ENCODE measurements at places on chromosomes 1 and 21.

- DNase-seq = no peak
These were observed 29.5 kb downstream of the DOP1B start for GRCh38 chr21:36186081-36186480.

- DNase-seq = no peak
These were observed 12.5 kb downstream of the ITGB2 start for GRCh38 chr21:44907966-44908895.

DNA sequence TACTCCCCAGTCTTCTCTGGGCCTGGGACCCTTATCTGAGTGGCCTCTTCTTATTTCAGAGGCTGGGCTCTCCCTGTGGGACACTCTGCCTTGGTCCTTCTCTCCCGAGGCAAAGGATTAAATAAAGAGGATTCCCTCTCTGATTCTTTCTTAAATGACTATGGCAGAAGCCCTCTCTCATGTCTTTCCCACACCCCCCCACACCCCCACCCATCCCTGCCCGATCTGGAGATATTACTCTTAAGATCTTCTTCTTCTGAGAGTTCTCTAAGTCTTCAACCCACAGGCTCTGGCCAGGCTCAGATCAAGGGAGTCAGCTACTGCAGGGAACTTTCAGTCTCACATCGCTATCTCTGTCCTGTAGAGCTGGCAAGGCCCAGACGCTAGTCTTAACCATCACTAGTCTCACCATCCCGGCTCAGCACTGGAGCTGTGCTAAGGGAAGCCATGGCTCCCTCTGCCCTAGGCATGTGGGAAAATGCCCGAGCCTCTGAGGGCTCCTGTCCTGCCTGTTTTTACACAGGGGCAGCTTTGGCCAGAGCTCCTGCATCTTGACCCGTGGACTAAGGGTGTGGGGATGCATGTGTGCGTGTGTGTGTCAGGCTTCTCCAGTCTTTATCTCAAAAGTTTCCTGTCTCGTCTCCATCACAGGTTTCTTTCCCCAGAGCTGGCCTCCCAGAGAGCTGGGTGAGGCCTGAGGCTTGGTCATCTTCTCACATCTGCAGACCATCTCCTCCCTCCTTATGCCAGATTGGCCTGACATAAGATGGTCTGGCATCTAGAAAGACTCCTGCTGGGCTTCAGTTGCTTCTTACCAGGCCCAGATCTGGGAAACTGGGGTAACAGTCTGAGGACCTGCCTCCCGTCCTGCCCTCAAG lies 36.7 kb downstream of the LGR6 start:
- DNase-seq = no peak

- no peak for DNase-seq
These were observed 96.8 kb downstream of the LACTBL1 start for GRCh38 chr1:22875841-22876240.

Data from ascending aorta (tissue), 2 donors.